Fibroblast of villous mesenchyme (primary cell): ENCODE measurements at places on chromosomes 5 and 9.

DNA sequence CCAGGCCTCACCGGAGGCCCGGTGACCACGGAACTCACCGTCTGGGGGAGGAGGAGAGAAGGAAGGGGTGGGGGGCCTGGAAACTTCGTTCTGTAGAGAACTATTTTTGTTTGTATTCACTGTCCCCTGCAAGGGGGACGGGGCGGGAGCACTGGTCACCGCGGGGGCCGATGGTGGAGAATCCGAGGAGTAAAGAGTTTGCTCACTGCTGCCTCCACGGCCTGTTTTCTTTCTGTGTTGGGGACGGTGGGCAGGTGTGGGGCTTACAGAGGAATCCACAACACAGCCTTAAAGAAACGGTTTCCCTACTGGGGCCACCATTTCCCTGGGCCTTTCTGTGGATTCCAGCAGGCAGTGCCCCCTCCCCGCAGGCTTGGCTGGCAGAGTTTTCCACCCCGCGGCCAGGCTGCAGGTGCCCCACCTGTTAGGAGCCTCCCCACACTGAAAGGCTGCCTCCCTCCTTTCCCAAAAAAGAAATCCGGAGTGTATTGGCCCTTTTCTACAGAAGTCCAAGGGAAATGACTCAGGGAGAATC lies 80.8 kb downstream of the NTNG2 start:
- no peak for DNase-seq

DNA sequence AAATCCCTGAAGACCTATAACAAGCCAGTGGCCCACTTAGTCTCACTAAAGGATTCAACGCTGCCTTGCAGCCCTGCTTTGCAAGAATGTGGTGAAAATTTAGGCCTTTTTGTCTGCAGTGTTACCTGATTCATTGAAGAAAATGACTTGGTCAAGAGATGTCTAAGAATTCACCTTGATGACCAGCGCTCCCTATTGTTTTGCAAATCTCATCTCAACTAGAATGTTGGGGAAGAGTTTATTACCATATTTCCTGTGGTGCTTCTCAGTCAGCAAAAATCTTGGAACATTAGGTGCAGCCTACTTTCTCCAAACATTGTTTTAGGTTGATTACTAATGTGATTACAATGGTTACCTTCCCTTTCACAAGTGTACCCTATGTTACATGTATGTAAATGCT lies 53.5 kb downstream of the PLK2 start:
- no peak for DNase-seq

DNA sequence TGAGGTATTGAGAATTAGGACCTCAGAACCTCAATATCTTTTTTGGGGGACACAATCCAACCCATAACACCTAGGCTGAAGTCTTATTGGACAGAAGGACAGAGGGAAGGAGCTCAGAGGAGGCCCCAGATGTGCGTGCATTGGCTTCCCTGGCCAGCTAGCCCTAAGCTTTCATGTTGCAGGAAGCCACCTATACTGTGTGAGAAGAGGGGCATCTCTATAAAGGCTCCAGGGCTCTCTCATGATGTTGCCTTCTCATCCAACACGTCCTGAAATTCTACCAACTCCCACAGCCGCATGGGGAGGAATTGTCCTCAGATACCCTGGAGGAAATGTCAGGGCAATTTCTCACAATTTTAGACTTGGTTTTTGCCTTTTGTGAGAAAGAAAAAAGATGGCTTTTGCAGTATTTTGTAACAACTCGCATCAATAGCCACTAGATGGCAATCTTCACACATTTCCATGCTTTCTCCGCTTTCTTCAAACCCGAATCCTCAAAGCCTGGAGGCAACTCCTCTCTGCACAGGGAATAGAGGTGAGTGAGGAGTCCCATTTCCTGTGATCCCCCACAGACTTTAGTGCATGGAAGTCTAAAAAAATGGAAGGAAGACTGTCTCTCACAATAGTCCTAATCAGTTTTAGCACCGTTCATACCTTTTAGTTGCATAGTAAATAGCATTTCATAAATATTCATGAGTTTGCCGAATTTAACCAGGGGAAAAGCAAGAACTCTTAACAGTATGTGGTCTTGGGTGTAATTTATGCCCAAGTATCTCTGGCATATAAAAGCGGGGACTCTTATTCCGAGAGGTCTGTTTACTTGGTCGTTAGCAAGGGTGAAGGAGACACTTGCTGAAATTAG lies 7.4 kb upstream of the PPP3R2 start:
- DNase-seq: peak; percentile 53

DNA sequence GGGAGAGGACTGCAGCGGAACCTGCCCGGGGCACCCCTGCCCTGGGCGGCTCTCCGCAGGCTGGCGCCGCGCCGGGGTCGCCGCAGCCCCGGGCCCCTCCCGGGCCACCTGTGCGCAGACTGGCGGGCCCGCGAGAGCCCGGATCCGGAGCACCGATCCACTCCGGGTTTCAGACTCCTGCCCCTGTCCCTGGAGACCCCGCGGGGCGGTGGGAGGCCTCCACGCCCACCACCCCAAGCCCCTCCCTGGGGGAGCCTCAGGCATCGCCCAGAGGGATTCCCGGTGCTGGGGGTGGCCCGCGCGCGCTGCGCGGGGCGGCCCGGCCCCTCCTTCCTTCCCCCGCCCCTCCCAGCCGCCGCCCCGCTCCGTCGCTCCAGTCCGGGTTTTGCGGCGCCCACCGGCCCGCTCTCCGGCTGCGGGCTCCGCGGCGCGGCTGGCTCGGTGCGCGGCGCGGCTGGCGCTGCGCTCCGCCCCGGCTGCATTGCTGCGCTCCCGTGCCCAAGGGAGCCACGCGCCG lies at the start of gene UNC5A:
Gene UNC5A (plus strand): TSS at position 479 of the 517 bp plus-strand sequence. CDS start 192 bp downstream, outside the sequence.
- peak; percentile 45 for DNase-seq

- no peak for DNase-seq
These were observed 33.1 kb downstream of the GRAMD2B start for GRCh38 chr5:126456217-126456820.

- DNase-seq: peak; percentile 62
These were observed 212.3 kb upstream of the DAPK1 start for GRCh38 chr9:87285183-87285850.

DNA sequence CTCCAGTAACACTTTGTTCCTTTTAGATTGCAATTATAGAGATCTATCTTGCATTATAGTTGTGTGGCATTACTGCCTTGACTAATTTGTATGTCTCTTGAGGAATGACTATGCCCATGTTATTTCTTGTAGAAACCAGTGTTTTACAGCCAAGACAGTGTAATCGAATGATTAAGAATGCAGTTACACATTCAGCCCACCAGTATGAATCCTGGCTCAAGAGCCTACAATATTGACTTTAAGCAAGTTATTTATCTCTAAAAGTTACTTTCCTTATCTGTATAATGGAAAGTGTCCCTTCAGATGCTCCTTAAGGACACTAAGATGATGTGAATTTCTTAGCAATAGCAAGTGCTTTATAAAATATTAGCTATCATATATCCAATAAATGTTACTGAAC lies 9.7 kb upstream of the SNX24 start:
- no peak for DNase-seq

- no peak for DNase-seq
These were observed 23.5 kb upstream of the ELAVL2 start for GRCh38 chr9:23849379-23850035.

- peak; percentile 28 for DNase-seq
These were observed 27.6 kb downstream of the DIMT1 start for GRCh38 chr5:62376064-62376463.

DNA sequence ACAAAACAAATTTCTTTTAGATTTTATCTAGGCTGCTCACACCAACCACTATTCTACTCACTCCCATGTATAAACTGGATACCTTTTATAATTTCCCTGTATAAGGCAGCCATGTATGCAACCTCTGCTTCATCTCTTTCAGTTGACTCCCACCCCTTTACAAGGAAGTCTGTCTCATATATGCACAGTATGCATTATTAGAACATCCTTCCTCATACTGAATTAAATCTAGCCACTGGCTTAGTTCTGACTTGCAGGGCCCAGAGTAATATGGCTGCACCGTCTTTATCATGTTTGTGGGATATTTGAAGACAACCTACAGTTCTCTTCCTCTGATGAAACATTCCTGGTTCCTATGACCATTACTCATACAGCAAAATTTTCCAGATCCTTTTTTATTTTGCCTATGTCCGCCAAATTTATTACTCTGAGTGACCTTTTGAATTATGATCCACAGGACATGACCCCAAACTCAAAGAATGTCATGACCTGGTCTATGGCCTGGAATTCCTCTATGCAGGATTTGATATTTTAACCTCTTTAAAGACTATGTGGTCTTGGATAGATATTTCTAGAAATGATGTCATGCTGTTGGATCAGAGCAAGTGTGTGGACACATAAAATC lies 76.6 kb upstream of the ITGA1 start:
- peak; percentile 88 for DNase-seq

- no peak for DNase-seq
These were observed 34.7 kb downstream of the GLT6D1 start for GRCh38 chr9:135604437-135605237.

GRCh38 chr9:72581694-72582093 lies 60.3 kb downstream of the TMC1 start:
- DNase-seq: peak; percentile 87

DNA sequence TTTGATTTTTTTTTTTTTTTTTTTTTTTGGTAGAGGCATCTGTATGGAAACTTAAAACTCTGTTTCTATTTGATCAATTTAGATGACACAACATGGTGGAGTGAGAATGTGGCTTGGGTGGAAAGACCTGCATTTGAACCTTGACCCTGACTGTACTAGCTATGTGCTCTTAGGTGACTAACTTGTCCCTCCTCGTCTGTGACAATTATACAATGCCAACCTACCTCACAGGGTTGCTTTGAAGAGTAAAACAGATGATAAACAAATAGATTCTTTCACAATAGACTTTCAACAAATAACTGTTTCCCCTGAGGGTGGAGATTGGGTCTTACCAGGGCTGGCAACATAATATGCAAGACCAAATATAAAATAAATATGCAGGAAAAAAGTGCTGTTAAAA lies 109.3 kb downstream of the CRB2 start:
- no peak for DNase-seq

DNA sequence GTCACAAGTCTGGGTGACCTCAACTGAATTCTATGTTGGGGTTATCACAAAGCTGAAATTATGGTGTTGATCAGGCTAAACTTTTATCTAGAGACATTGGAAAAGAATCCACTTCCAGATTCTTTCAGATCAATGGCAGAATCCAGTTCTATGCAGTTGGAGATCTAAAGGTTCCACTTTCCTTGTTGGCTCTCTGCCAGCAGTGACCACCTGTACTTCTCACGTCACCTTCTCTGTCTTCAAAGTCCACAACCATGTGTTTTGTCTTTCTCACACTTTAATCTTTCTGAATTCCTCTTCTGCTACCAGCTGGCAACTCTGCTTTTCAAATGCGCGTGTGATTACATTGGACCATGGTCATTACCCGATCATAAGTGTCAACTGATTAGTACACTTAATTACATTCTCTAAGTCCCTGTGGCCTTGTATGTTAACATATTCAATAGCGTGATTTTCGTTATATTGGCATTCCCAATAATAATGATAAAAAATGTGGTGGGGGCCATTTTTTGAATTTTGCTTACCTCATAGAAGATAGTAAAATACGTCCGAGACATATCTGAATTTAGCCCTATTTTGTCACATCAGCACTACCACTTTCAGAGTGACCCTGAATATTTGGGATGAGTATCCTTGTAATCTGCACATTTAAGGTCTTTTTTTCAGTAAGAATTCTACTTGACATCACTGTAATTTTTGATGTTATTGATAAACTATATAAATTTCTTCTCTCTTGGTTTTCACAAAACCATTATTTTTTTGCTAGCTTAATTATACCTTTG lies 73.7 kb upstream of the PRDM9 start:
- DNase-seq: no peak

DNA sequence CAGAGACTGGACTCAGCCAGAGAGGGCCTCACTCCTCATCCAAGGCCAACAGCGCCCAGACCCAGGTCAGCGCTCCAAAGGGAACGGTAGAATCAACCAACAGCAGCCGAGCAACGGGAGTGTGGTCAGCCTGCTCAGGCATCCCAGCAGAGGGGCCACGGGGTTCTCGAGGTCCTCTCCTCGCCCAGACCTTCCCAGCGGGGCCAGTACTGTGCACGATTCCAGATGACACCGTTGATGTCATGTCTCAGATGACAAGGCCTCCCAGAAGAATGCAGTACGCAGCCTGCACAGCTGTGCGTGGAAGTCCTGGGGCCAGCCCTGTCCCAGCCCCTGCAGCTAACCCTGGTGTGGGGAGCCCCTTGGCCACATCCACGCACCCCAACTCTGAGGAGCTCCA lies 141.0 kb upstream of the PPP1R26 start:
- DNase-seq: no peak

- no peak for DNase-seq
These were observed 19.1 kb downstream of the FSD1L start for GRCh38 chr9:105466898-105467455.

DNA sequence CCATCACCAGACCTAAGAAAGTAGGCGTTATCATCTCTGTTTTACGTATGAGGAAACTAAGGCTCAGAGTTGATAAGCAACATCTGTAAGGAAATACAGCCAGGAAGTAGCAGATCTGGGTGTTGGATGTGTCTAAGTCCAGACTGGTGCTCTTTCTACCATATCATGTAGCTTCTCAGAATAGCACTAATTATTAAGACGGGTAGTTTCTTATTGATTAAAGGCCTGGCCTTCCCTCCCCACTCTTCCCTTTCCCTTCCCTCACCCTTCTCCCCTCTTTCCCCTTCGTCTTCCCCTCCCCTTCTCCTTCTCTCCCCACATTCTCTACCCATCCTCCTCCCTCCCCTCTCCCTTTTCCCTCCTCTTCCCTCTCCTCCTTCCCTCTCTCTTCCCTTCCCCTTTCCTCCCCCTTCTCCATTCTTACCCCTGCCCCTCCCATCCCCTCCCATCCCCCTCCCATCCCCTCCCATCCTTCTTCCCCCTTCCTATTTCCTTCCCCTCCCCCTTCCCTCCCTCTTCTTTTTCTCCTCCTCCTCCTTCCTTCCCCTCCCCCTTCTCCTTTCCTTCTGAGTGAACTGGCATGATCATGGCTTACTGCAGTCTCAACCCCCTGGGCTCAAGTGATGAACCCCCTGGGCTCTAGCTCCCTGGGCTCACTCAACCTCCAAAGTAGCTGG lies 79.4 kb downstream of the SNX24 start:
- DNase-seq: peak; percentile 66
